ENCODE measurements at places on chromosomes 6 and 20. TPM values are rescaled to one million over a fixed set of nuclear protein-coding genes. Genes with fewer than 3 reads are reported as not detected.

DNA sequence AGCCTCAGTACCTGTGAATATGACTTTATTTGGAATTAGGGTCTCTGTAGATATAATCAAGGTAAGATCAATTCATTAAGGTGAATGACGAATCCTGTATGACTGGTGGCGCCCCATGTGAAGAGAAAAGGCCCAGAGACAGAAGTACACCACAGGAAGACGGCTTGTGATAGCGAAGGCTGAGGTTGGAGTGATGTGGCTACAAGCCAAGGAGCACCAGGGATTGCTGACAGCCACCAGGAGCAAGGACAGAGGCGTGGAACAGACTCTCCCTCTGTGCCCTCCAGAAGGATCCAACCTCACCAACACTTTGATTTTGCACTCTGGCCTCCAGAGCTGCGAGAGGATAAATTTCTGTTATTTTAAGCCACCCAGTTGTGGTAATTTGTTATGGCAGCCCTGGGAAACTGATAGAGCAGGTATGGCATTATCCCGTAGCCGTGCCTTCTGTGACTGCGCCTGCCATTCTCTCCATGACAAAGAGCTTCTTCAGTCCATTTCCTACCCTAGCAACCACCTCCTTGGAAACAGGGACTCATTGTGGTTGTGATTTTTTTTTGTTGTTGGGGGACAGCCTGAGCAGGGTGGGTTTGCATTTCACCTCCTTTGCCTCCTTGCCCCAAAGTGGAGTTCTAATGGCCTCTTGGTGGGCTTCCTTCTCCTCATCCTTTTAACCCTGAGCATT, 29.6 kb downstream of the PTK7 start:
- no peak overlapping the region for H3K4me3 ChIP-seq
- H3K27me3 ChIP-seq: no peaks in the 10 kb centered on the region
- H3K4me1 ChIP-seq: peaks cover 7% of the 10 kb centered on the region
- H3K36me3 ChIP-seq: no peaks in the 10 kb centered on the region
- H3K27ac ChIP-seq: peak overlapping the region; percentile 67

DNA sequence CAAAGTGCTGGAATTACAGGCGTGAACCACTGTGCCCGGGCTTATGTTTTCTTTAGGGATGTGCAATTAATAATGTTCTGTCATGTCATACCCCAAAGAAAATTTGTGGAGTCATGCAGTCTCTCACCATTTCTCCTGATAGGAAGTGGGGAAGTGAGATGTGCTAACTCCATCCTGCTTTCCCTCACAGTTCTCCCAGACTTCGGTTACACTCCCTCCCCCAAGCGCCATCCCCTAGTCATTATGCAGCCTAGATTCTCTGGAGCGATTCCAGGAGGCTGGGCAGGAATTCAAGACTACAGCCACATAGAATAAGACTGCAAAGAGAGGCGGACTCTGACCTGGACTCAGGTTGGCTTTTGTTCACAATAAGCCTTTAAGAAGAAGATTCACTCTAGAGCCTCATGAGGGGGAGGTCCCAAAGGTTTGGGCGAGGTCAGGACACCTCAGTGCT, 271.4 kb downstream of the ALDH8A1 start:
- H3K27me3 ChIP-seq: no peaks in the 10 kb centered on the region
- no peak for DNase-seq
- H3K4me3 ChIP-seq: no peak overlapping the region
- no peak overlapping the region for H3K27ac ChIP-seq
- no peaks in the 10 kb centered on the region for H3K36me3 ChIP-seq
- no peaks in the 10 kb centered on the region for H3K4me1 ChIP-seq

GRCh38 chr6:134230087-134230700, 87.7 kb downstream of the SGK1 start:
- H3K4me3 ChIP-seq: no peak overlapping the region
- no peak overlapping the region for H3K27ac ChIP-seq
- no peaks in the 10 kb centered on the region for H3K36me3 ChIP-seq
- no peaks in the 10 kb centered on the region for H3K27me3 ChIP-seq
- DNase-seq: no peak
- no peaks in the 10 kb centered on the region for H3K4me1 ChIP-seq

DNA sequence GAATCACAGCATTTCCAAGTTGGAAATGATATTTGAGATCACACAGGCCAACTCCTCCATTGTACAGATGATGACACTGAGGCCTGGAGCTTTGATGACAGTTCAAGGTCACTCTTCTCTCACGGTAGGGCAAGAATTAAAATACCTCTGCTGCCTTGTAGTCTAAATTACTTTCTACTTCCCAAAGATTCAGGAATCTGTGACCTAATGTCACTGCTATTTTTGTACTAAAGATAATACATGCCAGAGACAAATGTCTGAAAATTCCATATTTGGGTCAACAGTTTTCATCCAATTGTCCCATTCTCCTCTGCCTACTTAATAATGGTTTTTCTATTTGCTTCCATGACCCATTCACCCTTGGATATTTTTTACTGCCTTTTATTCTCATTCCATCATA, 160.0 kb downstream of the SOD2 start:
- no peaks in the 10 kb centered on the region for H3K27me3 ChIP-seq
- no peak for DNase-seq
- no peaks in the 10 kb centered on the region for H3K36me3 ChIP-seq
- no peak overlapping the region for H3K4me3 ChIP-seq

Gene LPA
- 0.19 TPM for total RNA-seq

GRCh38 chr20:17614812-17615644, 45.2 kb downstream of the DSTN start:
- DNase-seq: no peak
- H3K27ac ChIP-seq: no peak overlapping the region
- H3K4me3 ChIP-seq: no peak overlapping the region
- H3K4me1 ChIP-seq: 0 out of 2 replicates have a peak, but pooled peaks cover 3% of the 10 kb centered on the region

DNA sequence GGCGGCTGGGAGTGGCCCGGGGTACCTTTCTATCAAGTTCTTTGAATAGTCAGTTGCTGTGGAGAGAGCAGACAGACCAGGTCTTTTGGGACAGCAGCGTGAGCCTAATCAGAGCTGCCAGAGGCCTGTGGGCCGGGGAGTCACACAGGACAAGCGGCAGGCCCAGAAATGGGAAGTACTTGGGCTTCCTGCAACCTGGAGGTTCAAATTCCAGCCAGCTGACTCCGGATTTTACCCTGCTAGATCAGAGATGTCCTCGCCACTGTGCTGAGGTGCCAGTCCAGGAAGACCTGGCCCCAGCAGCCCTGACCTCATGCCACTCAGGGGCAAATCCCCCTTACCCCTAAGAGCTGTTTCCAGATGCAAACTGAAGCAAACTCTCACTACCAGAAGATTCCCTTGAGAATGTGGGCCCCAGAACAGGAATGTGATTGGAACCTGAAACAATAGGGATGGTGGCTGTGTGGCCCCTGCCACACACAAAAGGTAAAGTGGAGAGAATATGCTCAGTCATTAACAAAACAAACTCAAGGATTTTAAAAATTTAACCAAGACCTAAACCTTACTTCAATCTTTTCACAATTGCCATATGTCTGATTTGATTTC, 9.7 kb downstream of the BEND3 start:
- H3K27me3 ChIP-seq: no peaks in the 10 kb centered on the region
- peaks cover 20% of the 10 kb centered on the region for H3K4me1 ChIP-seq
- H3K36me3 ChIP-seq: no peaks in the 10 kb centered on the region
- no peak overlapping the region for H3K4me3 ChIP-seq
- no peak for DNase-seq
- H3K27ac ChIP-seq: peak overlapping the region; percentile 45

Data from H1 (cell line).